ENCODE measurements at places on chromosomes 13 and 19.
A peak's percentile ranks its signal among the peaks of the same experiment; 100 is the strongest.

DNA sequence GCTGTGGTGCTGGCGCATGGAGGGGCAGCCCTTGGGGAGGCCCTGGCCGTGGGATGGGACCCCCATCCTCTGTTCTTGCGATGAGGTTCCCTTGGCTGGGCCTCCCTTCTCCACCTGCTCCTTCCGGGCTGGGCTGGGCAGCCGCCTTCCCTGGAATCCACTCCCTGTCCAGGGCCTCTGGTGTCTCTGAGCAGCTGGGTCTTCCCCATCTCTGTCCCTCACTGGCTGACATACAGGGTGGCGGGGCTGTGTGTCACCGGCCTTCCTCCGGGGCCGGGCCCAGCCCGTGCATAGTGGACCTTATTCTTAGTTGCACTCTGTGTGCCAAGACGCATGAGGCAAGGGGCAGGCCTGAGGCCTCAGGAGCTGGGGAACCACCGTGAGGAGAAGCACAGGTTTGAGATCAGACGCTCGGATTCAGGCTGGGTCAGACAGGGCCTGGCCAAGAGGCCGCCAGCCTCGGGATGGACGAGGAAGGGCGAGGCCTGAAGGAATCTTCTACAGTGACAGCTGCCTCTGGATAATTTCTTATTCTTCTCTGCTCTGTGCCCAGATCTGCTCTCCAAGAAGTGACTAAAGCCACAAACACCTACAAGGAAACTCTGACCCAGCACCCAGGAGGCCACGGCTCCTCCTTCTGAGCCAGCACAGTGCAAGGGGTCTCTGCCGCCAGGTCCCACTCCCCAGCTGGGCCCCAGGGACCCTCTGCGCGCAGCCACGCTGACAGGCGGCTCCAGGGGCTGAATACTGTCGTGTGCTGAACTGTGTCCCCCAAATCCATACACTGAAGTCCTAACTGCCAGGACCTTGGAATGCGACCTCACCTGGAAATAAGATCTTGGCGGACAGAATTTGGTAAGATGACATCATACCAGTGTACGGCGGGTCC, 11.0 kb downstream of the SGTA start:
- DNase-seq: no peak

DNA sequence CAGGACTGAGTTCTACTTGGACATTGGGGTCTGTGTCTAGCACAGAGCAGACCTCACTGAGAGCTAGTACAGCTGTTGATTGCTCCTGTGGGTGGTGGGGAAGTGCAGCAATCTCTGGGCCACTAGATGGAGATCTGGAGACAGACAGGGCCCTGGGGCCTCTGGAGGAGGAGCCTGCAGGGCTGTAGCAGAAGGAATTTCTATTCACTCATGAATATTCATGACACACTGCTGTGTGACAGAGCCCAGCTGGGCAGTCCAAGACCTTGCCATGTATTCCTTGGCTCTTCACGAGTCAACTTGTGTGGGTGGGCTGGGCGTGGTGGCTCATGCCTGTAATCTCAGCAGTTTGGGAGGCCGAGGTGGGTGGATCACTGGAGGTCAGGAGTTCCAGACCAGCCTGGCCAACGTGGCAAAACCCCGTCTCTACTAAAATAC, 37.5 kb downstream of the SUGP2 start:
- peak; percentile 44 for DNase-seq

- DNase-seq: no peak
Observed at GRCh38 chr19:2577722-2578335, 101.9 kb downstream of the GADD45B start.

- DNase-seq: no peak
Observed at GRCh38 chr19:1262623-1263123, 6.5 kb upstream of the CIRBP start.

- DNase-seq: no peak
Observed at GRCh38 chr13:96934889-96935489, 59.3 kb downstream of the OXGR1 start.

DNA sequence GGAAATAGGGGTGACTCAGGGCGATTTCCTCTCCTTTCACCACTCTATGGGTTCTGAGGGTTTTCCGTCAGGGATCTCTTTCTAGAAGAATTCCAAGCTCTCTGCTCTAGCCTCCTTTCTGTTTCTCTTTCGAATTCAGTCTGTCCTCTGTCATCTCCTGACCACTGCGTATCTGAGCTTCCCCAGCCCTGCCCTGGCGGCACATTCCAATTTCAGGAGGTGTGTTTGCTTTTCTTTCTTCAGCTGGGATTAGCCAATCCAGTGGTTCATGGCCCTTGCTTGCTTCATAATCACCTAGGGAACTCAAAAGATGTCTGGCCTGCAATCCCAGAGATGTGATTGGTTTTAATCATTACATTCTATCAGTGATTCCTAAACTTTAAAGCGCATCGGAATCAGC, 9.4 kb downstream of the IFNL2 start:
- no peak for DNase-seq
